ENCODE measurements at places on chromosomes 6 and 20.

DNA sequence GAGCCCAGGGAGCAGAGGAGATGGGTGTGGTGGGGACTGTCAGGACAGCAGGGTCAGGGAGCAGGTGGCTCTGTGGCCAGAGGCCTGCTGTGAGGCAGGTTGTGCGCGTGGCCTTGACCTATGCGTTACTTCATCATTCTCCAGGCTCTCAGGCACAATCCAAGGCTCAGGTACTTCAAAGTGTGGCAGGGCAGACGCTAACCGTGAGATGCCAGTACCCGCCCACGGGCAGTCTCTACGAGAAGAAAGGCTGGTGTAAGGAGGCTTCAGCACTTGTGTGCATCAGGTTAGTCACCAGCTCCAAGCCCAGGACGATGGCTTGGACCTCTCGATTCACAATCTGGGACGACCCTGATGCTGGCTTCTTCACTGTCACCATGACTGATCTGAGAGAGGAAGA is 535 bp downstream of the NCR2 start:
- no peak for DNase-seq

DNA sequence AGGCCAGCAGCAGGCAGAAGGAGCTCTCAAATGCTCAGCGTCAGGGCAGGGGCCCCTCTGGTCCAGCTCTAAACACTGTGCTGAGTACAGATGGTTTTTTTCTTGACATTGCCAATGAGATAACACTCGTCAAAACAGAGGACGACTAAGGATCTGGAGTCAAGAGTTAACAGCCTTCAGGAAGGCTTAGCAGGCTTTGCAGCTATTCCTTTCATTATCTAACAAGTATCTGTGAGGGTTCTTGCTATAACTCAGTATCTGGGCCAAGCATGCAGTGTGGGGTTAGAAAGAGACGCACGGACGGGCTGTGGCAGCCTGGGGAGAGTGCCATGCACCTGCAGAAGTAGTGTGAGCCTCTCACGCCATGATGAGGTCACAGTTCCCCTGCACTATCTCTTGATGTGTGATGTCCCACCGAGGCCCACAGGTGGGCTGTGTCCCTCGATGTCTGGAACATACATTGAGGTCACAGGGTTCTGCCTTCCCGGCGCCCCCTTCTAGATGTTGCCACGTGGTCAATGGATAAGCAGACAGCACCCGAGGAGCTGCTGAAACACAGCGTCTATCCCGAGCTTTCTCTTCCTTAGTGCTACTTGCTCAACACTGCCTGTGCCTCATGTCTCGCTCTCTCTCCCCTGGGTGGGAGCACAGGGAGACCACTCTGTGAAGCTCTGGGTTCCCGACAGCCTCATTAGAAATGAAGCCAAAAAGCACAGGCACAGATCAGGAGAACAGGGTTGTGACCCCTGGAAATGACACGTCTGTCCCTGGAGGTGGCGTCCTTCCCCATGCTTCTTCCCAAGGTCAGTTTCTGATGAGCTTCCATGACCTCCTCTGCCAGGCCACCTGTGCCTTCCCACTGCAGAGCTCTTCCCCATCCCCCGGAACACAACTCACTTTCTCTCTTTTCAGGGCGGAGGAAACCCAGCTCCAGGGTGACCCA is 85.5 kb upstream of the RPS6KA2 start:
- DNase-seq = no peak

- no peak for DNase-seq
Measured at GRCh38 chr20:59605601-59606364, 1.4 kb downstream of the PHACTR3 start.

GRCh38 chr6:137231895-137232294 is 12.7 kb upstream of the IFNGR1 start:
- no peak for DNase-seq

- no peak for DNase-seq
Measured at GRCh38 chr20:19802492-19803158, 44.6 kb downstream of the RIN2 start.

DNA sequence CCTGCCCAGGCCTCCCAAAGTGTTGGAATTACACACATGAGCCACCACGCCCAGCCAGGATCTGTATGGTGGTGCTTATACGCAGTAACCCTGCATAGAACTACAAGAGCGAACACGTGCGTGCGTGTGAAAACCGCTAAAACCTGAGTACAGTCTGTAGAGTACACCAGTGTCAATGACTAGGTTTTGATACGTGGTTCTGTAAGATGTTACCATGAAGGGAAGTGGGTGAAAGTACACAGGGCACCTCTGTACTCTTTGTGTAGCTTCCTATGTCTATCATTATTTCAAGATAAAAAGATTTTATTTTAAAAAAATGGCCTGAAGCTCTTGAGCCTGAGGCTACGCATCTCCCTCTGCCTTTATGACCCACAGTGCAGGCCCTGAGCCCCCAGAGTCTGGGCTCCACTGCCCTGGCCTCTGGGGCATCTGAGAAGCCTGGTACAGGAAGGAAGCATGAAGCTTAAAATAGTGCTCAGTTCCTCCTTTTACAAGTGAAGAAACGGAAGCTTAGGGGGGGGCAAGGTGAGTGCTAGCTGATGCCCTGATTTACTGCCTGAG is 21.6 kb downstream of the LY86 start:
- no peak for DNase-seq

DNA sequence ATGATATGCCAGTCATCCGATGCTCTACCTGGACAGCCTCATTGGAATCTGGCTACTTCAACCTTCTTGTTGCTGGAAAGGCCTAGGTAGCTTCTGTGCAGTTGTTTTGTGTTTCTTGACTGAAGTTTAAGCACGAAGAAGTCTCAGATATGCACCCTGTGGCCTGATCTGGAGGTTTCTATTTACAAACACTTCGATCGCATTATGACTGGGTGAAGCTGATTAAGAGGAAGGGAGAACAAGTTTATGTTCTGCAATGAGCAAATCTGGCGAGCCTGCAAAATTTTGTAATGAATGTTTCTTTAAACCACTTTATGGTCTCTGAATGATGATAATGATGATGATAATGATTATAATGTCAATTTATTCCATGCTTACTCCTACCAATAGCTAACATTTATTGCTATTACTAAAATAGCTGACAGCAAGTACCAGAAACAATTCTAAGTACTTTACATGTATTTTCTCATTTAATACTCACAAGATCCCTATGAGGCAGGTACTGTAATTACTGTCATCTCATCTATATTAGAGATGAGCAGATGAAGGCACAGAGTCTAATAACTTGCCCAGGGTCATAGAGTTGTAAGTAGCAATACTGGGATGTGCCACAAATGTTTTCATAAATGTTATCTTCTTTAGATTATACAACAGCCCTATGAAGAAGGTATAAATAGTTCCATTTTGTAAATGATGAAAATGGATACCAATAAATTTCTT is 126.1 kb upstream of the UST start:
- DNase-seq = no peak

DNA sequence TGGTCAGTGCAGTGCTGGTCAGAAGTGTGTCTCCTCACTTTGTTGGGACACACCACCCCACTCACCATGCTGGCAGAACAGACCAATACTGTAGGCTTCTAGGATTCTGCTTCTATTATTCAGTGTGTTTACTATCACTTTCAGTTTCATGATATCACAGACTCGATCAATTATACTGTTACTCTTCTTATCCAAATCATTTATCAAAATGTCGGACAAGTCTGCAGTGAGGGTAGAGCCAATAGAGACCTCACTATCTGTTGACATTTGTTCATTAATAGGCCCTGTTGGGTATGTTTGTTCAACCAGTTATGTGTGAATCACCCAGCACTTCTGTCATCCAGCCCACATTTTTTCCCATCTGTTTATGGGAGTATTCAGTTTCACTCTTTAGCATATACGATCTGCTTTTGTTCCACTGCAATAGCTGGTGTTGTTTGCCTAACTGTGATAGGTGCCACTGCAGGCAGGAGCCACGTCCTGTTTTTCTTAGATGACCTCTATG is 140.1 kb downstream of the NRN1 start:
- peak; percentile 27 for DNase-seq

DNA sequence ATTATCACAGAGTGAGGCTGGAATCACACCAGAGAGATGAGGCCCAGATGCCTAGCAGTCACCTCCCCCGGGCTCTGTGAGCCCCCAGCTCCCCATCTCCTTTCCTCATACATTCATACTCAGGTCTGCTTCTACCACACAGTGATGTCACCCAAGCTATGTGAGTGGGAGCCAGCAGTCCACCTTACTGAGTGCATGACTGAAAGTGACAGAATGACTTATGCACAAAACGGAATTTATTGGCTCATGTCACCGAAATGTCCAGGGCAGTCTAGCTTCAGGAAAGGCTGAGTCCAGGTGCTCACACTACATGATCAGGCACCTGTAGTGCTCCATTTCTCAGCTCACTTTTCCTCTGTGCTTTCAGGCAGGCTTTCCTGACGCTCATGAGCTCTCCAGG is 36.7 kb upstream of the CCN6 start:
- no peak for DNase-seq

- no peak for DNase-seq
Measured at GRCh38 chr20:15637546-15637945, 935.7 kb downstream of the KIF16B start.

DNA sequence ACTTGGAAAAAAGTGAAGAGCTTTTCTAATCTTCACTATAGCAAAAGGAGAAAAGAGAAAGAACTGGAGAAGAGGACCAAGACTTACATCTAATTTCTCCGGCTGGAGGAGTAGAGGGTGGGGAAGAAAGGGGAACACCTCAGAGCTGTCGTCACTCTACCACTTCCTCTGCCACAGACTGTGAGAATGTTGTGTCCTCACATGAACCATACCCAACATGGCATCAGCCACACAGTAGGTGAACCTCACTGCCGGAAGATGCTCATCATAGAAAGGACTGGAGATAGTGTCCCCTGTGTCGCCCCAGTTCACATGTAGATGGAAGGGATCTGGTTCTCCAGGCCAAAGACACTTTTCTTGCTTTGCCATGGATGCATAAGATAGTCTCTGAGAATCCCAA is 604.4 kb upstream of the NOX3 start:
- no peak for DNase-seq

DNA sequence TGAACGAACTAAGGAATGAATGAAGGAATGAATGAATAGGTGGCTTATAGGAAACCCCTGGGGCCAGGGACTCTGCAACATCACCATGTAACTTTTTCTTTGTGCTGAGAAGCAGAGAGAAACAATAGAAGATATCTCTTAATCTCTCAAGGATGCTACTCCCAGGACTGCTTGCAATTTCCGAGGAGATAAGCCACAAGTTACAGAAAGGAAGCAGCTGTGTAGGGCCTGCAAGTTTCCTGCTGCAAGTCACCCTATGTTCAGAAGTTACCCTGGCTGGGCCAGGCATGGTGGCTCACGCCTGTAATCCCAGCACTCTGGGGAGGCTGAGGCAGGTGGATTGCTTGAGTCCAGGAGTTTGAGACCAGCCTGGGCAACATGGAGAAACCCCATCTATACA is 7.3 kb upstream of the MAVS start:
- DNase-seq = no peak

- DNase-seq = no peak
Measured at GRCh38 chr6:66948106-66948505, 1241.1 kb upstream of the EYS start.

DNA sequence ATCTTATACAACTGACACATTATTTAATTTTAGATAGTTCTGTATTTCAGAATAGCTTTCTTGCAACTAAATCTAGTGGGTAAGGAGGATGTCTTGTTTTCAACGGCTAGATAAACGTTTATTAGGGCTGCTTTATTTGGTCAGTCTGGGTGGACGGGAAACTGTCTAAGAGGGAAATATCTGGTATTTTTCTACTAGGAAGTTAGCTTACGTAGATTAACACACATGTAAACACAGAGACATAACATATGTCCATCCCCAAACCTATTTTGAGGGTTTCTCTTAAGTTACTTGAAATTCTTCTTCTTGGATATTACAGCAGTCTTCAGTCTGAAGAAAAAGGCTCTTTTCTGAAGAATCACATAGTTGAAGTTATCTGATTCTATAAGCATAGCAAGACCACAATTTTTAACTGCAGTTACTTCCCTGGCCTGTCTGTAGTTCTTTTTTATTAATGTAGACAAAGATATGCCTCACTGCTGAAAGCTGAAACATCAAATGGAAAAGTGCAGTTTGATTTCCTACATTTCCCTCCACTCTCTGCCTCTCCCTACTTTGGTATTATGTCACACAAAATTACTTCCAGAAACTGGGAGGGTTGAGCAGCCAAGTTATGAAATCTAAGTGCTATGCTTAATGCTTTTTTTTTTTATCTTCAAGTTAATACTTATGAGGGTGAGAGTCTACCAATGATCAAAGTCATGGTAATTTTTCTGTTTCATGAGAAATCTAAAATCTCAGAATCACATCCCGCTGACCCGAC is 37.4 kb downstream of the PLAGL1 start:
- no peak for DNase-seq

DNA sequence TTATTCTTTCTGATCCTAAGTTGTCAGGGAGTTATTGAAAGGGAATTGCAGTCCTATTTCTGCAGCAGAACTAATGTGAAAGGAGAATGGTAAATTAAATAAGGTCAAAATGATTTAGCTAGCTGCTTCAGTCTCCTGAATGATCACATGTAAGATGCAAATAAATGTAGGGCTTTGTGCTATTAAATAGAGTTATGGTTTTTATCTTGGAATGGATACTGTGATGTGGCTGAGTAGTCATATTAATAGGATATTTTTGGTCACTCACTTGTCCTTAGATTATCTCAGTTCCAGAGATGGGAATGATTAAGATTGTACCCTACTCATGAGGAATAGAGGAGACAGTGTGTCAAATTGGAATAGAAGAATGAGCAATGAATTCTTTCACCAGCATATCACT is 129.6 kb downstream of the PLCB4 start:
- no peak for DNase-seq

DNA sequence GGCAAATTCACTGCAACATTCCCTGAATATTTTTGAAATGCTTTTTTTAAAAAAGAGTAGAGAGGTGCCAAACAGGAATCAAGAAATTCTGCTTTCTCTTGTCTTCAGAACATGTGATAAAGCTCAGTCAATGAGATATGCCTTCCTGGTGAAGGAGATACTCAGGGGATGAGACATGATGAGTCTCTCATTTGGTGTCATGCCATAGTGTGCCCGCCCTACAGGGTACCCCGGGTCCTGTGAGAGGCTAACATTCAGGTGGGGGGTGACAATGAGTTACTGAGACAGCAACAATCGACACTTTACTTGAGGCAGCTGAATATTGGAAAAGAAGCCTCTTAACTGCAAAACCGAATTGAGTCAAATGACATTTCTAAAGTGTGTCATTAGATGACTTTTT is 6.7 kb downstream of the CCR6 start:
- no peak for DNase-seq
